ENCODE measurements at places on chromosomes 6 and 20.

DNA sequence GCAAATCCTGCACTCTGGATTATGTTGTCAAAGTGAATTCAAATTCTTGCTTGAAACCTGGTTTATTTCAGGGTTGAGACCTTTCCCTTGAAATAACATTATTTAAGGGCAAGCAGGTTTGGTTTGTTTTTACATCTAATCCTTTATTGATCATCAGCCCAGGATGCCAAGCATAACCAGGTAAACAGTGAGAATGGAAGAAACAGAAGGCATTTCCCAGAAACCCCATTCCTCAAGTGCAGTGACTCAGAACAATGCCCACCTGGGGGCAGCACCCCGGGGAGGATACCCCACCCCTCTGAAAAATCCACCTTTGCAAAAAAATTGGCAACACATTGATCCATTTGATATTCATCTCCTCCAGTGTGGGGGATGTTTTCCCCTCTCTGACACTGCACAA is 32.5 kb downstream of the POFUT1 start:
- no peak for DNase-seq

DNA sequence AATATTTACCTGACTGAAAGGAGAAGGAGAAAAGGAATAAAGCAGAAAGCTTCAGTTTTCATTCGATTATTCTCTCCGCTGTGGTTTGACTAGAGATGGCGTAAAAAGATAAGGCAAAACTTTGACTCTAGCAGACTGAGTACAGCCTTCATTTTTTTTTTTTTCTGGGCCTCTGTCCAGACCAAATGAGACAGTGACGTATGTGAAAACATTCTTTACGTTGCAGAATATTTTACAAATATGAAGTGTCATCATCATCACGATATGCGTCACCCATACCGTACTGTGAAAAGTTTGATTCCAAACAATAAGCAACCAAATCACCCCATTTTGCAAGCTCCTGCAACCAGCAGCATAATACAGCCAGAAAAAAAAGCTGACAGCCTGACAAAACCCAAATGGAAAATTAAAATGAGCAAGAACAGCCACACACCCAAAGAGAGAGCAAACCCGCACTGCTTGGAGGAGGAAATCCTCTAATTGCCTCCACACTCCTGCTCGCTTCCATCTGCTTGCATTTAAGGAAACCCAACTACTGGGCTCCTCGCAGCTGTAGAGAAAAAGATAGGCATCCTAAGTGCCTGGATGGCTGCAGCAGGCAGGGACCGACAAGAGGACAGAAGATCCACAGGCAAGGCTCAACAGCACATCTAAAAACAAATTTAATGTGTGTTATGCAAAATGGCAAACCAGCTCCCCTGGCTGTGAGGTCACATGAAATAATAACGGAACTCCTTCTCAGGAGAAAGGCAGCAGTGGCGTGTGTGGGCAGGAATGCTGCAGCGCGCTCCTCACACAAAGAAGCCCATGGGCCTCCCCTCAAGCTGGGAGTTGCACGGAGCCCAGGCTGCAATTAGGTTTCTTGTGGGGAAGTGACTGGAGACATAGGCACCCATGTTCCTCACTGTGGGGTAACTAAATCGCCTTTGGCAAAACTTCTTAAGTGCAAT is 113.1 kb downstream of the FYN start:
- DNase-seq, result peak; percentile 14

- DNase-seq, result no peak
Observed at GRCh38 chr6:93416571-93417420, 2.6 kb downstream of the EPHA7 start.

DNA sequence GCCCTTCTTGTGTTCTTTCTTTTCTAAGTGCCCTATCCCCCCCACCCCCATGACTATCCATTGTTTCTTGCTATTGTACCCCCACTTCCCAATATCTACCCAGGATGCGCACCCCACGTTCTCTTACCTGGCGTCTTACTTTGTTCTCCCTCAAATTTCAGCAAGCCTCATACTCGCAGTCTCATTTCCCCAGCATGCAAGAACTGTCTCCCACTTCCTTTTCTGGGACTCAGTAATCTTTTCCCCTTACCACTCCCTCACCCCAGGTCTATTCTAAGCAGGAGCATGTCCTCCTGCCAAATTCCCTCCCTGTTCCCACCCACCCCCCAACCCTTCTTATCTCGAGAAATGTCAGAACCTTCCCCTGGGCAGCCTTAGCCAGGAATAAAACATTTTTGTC is 1.7 kb upstream of the EHMT2 start:
- no peak for DNase-seq

DNA sequence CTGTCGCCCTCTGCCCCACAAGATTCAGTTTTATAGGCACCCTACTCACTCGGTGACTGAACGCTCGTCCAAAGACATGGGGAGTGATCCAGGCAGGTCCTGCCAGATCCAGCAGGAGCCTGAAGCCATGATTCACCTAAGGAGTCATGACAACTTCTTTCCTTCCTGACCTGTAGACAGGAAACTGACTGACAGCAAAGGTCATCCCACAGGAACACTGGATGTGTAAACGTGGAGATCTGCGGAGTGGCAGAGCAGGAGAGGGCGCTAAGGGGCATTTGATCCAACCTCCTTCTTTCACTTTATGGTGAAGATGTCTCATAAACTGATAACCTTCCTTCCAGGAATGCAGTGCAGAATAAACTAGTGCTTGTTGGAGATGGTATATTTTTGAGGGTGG is 192.2 kb downstream of the GJA10 start:
- no peak for DNase-seq

DNA sequence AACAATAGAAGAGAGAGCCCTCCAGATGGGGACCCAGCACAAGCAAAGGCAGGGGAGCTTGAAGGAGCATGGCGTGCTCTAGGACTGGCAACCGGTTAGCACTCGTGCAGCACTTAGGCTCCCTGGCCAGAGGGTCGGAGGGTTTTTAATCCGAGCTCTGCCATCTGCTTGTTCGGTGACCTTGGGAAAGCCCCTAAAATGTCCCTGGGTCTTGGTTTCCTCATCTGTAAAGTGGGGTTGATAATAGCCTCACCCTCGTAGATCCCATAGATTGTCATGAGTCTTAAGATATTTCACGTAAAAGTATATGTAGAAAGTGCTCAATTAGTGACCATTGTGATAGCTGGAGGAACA is 16.6 kb upstream of the HCK start:
- no peak for DNase-seq

GRCh38 chr6:99563056-99563723 is 5.3 kb downstream of the CCNC start:
- no peak for DNase-seq

DNA sequence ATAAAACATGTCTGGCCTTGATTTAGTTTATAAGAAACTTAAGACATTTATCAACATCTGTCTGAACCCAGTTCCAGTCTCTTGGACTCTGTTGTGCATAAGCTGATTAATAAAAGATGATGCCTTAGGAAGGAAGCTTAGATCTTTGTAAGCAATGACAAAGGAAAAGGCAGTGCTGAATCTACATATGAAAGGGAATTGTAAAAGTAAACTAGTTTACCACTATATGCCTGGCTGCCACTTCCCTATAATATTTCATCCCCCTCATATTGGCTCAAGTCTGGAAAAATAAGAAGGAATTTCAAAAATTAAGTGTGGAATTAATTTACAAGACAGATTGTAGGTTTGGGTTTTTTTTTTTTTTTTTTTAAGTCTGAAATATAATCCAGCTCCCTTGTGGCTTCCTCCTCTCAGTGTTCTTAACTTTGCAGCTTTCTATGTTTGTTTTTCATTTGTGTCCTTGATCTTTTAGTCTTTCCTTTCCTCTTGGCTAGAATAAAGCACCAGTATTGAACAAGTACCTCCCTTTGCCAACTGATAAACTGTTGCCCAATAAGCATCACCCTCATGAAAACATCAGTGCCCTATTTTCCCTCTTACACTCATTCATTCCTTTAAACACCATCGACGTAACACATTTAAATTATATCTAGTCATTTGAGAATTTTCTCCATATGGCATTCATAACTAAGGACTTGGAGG is 146.7 kb upstream of the TBX18 start:
- no peak for DNase-seq

DNA sequence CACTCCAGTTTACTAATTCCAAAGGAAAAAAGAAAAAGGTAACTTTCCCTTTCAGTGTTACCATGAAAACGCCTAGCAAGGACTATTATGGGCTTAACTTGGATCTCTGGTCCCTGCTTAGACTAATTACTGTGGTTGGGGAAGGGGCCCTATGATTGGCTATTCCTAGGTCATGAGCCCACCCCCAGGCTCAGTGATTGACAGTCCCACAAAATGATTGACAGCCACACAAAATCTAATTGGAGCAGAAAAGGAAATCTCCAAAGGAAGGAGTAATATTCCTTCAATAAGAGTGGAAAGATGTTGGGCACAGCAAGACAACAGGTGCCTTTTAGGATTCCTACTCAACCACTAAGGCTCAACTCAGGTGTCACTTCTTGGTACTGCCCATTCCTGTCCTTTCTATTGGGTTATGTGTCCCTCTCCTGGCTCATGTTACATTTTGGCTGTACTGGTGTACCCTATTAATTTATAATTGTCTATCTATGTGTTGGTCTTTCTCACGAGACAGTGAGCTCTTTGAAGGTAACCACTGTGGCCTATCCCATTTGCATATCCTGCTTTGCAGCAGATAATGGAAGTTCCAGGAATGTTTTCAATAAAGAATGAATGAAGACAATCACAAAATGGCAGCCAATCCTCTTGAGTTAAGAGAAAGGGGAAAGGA is 5.5 kb upstream of the UTRN start:
- no peak for DNase-seq

GRCh38 chr20:1313236-1313964 is 15.5 kb downstream of the SDCBP2 start:
- peak; percentile 64 for DNase-seq

GRCh38 chr20:47181056-47181862 is 175.2 kb downstream of the ZMYND8 start:
- DNase-seq, result peak; percentile 78

- no peak for DNase-seq
Observed at GRCh38 chr6:72894091-72894490, 272.2 kb downstream of the KCNQ5 start.

GRCh38 chr20:64077876-64078551 is 1.3 kb downstream of the RGS19 start:
- no peak for DNase-seq

- no peak for DNase-seq
Observed at GRCh38 chr6:170363255-170363654, 56.7 kb downstream of the FAM120B start.

DNA sequence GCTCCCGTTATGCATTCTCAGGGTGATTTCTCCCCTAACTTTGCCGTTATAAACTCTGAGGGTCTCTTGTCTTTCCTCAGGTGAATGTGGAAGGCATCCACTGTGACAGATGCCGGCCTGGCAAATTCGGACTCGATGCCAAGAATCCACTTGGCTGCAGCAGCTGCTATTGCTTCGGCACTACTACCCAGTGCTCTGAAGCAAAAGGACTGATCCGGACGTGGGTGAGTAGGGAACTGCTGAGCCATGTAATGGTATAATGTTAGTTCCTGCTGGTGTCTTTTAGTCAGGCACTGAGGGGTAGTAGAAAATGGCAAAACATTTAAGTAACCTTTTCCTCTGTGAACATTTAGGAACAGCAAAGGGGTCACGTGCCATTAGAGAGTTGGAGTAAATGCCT is 395.4 kb downstream of the ARHGAP18 start:
- DNase-seq, result no peak

DNA sequence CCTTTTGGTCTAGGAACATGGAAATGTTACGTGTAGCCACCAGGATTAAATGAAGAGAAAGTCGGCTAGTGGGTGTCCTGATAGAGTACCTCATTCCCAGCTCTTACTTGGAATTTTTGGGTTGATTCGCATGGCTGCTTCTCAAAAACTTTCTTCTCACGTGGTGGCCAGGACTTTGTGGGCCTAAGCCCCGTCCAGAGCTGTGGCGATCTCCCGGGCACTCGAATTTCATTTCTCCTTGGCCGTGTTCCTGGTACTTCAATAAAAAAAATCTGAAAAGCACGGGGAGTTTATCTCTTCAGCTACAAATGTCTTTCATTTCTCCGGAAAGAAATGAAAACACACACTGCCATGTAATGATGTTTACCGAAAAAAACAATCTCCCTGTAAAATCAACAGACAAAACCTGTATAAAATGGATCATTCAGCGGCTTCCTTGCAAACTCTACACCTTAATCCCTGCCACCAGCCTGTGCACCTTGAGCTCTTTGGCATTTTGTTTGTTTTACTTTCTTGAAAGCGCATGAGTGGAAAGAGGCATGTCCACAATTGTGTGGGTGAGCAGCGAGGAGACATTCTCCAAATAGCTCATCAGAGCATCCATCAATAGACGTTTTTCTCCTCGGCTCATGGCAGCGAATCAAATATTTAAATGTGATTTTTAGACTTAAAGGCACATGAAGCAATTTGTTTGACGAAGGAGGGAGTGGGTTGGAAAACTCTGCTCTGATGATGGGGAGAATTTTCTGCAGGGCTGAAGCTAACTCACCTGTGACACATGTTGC is 173.1 kb downstream of the TFAP2C start:
- DNase-seq, result no peak

DNA sequence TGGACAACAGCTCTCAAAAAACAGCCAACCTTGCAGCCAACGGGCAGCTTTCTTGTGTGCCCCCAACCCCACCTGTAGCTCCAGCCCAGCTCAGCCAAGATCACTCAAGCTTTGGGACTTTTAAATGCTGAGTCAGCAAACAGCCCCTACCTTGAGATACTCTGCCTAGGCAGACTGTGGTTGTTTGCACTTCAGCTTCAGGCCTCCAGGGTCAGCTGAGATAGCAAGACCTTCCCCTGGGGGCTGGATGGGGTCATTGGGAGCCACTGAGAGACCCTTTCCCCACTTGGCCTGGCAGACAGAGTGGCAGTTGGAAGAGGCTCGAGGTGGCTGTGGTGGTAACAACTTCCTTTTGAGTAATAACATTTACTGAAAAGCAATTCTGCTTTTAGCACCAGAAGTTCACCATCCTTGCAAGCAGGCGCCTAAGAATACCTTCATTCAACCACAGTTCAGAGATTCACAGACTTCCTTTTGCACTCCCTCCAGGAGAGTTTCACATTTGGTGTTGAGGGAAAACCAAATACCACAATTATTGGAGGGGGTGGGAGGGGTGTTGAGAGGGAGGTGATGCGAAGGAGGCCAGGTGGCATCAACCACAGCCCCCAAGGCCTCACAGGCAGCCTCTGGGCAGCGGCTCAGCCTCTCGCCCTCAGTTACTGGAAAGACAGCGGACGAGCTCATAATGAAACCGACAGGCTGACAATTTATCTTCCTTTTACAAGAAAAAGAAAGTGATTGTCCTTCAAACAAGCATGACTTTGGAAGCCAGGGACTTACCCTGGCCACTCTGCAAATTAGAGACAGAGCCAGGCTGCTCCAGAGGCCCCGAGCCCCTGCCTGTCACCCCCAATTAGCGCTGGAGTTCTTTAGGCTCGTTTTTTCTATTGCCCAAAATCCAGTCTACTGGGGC is 148.1 kb downstream of the CEBPB start:
- no peak for DNase-seq

GRCh38 chr6:119161438-119161837 is 83.0 kb upstream of the FAM184A start:
- no peak for DNase-seq

GRCh38 chr6:10266061-10266460 is 148.8 kb downstream of the TFAP2A start:
- no peak for DNase-seq
